ENCODE measurements at places on chromosomes 2 and 18.

DNA sequence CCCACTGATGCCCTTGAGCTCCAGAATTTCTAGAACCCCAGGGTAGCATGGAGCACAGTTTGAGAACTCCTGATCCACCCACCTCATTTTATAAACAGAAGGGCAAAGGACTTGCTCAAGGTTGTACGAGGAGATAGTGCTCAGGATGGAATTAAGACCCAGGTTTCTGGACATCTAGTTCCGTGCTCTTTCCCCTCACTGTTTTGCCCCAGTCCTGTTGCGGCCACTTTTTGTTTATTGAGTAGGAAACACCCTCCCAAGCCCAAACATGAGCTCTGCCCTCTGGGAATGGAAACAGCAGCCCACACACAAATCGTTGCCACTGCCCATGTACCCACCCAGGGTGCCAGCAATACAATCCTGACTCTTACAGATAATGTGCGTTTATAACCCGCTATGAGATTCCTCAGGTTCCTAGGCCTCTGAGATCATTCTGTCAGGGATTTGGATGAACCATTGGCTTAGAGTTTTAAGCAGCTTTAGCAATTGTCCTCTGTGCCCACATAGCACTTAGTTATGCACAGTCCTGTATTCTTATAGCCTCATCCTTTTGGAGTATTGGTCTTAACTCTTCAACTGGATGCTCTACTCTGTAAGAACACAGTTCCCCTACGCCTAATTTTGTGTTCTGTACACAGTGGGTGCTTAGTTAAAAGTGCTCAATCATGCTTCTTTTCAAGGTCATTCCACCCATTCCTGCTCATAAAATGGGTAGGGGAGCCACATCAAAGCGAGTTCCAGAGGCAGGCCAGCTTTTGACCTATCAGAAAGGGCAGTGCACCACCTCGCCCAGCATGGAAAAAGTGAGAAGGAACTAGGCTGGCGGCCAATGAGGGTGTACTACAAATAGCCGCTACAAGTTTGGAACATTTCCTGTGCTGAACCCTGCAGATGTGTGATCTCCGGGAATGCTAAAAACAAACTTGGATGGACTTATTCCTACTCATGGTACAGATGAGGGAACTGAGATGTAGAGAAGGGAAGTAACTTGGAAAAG lies 60.3 kb upstream of the IGFBP2 start:
- peaks cover 11% of the 10 kb centered on the region for H3K27me3 ChIP-seq
- H3K4me3 ChIP-seq, result no peak overlapping the region
- H3K4me1 ChIP-seq, result no peaks in the 10 kb centered on the region
- no peak for ATAC-seq
- H3K36me3 ChIP-seq, result no peaks in the 10 kb centered on the region
- no peak overlapping the region for H3K27ac ChIP-seq

DNA sequence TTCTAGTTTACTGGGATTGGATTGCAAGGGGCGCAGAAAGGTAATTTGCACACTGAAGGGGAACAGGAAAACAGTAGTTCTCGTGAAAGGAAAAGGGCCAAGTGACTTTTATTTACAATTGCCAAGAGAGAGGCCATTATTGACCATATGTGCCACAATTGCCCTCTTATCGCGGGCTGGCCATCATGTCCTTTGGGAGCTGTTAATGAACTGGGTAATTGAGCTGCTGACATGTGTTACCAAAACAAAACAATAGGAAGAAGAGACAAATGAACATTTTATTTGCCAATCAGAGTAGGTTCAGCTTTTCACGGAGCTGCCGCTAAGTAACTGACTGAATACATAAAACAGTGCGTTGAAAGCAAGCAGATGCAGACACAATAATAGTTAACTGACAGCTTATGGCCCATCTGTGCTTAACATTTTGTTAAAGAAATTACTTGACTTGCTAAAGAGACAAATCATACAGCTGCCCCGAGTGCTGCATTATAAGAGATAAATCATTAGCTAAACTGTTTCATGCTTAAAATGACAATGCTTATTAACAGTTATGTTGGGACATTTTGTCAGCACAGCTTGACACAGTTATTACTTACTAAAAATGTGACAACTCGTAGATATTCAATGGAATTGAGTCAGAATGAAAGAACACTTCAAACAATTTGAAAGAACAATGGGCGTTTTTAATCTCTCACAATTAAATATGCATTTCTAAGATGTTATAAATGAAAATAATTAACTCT lies 57.5 kb downstream of the PAX3 start:
- peaks cover 60% of the 10 kb centered on the region for H3K27me3 ChIP-seq
- H3K4me3 ChIP-seq, result no peak overlapping the region
- H3K27ac ChIP-seq, result no peak overlapping the region

DNA sequence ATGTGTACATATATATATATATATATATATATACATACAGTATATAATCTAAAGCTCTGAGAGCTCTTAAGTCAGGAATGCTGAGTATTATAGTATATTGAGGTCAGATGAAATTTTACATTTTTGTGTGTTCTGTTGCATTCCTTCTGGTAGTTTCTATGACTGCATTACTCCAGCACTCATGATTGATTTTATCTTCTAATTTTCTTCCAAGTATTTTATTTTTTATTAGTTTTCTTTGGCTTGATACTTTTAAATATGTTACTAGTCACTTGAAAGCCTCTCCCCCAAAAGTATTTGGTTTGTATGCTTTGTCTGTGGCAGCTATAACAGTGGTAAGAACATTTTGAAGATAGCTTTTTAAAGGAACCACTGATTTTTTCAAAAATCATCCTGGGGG lies 25.0 kb downstream of the METTL21A start:
- H3K4me3 ChIP-seq, result no peak overlapping the region
- peaks cover 20% of the 10 kb centered on the region for H3K4me1 ChIP-seq
- ATAC-seq, result no peak
- no peak overlapping the region for H3K27ac ChIP-seq

DNA sequence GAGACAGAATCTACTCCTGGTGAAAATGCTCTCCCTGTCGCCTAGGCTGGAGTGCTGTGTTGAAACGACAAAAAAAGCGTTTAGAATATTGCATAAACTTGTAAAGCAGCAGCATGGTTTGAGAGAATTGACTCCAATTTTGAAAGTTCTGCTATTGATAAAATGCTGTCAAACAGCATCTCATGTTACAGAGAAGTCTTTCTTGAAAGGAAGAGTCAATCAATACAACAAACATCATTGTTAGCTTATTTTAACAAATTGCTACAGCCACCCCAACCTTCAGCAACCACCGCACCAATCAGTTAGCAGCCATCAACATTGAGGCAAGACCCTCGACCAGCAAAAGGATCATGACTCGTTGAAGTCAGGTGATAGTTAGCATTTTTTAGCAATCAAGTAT lies 6.9 kb downstream of the C2orf76 start:
- ATAC-seq, result no peak
- H3K36me3 ChIP-seq, result peaks cover 7% of the 10 kb centered on the region
- peaks cover 47% of the 10 kb centered on the region for H3K4me1 ChIP-seq
- no peaks in the 10 kb centered on the region for H3K27me3 ChIP-seq

DNA sequence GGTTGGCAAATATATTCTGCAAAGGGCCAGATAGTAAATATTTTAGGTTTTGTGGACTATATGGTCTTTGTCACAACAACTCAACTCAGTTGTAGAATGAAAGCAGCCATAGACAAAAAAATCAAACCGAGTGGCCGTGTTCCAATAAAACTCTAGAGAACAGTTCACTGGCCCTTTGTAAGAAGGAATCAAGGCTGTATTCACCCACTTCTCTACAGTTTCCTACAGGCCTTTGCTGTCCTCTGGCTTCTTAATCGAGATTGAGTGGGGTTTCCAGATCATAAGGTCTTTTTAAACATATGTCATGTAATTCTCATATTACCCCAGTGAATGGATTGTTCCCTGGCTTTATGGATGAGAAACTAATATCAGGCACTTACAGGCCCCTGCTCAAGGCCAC lies 448.9 kb upstream of the ETAA1 start:
- no peak overlapping the region for H3K4me3 ChIP-seq
- no peak for ATAC-seq
- H3K27ac ChIP-seq, result no peak overlapping the region
- no peaks in the 10 kb centered on the region for H3K27me3 ChIP-seq
- H3K36me3 ChIP-seq, result no peaks in the 10 kb centered on the region
- no peaks in the 10 kb centered on the region for H3K4me1 ChIP-seq

DNA sequence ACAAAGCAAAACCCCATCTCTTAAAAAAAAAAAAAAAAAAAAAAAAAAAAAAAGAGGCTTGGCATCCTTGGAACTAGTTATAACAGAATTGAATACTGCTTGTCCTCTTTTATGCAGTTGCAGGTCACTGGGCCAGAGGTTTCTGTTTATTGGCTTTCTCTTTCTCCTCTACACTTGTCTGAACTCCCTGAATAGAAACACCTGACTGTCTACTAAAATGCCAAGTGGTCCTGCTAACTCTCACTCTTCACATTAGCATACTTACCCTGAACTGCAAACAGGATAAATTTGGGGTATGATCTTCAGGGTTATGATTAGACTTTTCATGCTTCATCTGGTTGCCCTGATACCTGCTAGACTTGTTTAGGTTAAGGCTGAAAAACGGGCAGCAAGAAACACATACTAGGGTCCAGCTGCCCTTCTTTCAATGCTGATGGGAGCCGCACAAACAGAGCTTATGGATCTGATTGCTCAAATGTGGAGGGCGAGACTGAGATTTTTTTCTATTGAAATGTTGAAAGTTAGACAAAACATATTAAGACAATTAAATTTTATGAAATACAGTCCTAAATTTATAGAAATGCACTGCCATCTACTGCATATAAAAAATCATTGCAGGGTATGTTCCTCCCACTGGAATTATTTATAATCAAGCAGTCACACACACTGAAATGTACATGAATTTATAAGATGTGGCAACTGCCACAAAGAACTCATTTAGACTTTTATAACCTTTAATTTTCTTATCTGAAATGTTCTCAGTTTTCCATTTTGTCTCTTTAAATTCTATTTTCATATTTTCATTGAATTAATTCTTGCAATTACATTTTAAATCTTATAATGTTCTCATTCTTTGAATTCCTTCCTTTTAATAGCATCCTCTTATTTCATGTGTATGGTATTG lies 40.8 kb downstream of the GTF3C3 start:
- H3K4me1 ChIP-seq, result no peaks in the 10 kb centered on the region
- ATAC-seq, result no peak
- H3K27me3 ChIP-seq, result no peaks in the 10 kb centered on the region
- no peak overlapping the region for H3K4me3 ChIP-seq
- H3K27ac ChIP-seq, result no peak overlapping the region

DNA sequence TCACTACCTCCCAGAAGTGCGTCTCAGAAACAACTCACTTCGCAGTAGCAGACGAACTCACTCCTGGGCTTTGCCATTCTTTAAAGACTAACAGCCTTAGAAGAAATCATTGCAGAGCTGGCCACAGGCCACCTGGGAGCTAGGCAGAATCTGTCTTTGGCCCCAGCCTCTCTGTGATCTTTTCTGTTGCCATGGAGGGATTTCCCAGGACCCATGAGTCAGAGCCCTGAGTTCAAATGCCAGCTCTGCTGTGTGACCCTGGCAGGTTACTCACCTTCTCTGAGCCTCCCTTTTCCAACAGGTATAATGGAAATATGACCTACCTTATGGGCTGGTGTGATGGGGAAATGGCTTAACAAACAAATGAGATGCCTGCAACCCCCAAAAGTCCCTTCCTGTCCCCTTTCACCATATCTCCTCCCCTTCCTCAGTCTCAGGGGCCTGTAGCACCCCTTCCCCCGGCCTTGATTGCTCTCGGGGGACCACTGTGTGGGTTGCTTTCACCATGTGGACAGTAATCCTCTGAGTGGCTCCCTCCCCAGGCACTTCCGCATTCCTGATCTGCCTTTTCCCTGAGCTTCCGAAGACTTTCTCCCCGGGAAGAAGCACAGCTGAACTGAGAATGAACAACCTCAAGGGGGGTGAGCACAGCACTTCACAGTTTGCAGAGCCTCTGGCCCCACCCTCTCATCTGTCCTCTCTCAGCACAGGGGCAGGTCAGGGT lies 34.0 kb upstream of the SLC66A3 start:
- peaks cover 20% of the 10 kb centered on the region for H3K27me3 ChIP-seq
- no peak overlapping the region for H3K27ac ChIP-seq
- ATAC-seq, result no peak
- H3K36me3 ChIP-seq, result no peaks in the 10 kb centered on the region
- H3K4me3 ChIP-seq, result no peak overlapping the region

DNA sequence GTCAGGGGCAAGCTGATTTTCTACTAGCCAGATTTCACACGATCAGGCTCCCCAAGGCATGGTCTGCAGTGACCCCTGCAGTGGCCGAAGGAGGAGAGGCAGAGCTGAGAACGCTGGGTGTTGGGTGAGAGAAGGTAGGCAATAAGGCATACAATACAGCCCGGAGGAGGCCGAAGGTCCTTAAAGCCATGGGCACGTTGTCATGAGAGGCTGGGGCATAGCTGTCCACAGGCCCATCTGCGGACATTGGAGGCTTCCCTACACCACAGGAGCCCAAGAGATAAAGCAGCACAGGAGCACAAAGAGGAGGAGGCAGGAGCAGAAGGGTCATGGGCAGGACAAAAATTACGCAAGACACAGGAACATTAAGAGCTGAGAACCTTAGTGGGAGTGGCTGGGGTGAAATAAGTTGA lies 16.7 kb upstream of the BZW1 start:
- no peak for ATAC-seq
- no peak overlapping the region for H3K4me3 ChIP-seq
- H3K4me1 ChIP-seq, result no peaks in the 10 kb centered on the region
- H3K36me3 ChIP-seq, result no peaks in the 10 kb centered on the region
- H3K27ac ChIP-seq, result no peak overlapping the region

GRCh38 chr18:8839281-8839680 lies 133.9 kb downstream of the MTCL1 start:
- no peak overlapping the region for H3K4me3 ChIP-seq
- no peaks in the 10 kb centered on the region for H3K4me1 ChIP-seq
- H3K27ac ChIP-seq, result no peak overlapping the region
- no peak for ATAC-seq

GRCh38 chr2:60317034-60317386 lies 236.4 kb downstream of the BCL11A start:
- no peaks in the 10 kb centered on the region for H3K36me3 ChIP-seq
- peak overlapping the region; percentile 58 for H3K4me3 ChIP-seq
- H3K27me3 ChIP-seq, result no peaks in the 10 kb centered on the region
- peak overlapping the region; percentile 86 for H3K27ac ChIP-seq
- peaks cover 77% of the 10 kb centered on the region for H3K4me1 ChIP-seq
